Kidney capillary endothelial cell (primary cell): ENCODE measurements at places on chromosomes 13 and 19.
A peak's percentile ranks its signal among the peaks of the same experiment; 100 is the strongest.

DNA sequence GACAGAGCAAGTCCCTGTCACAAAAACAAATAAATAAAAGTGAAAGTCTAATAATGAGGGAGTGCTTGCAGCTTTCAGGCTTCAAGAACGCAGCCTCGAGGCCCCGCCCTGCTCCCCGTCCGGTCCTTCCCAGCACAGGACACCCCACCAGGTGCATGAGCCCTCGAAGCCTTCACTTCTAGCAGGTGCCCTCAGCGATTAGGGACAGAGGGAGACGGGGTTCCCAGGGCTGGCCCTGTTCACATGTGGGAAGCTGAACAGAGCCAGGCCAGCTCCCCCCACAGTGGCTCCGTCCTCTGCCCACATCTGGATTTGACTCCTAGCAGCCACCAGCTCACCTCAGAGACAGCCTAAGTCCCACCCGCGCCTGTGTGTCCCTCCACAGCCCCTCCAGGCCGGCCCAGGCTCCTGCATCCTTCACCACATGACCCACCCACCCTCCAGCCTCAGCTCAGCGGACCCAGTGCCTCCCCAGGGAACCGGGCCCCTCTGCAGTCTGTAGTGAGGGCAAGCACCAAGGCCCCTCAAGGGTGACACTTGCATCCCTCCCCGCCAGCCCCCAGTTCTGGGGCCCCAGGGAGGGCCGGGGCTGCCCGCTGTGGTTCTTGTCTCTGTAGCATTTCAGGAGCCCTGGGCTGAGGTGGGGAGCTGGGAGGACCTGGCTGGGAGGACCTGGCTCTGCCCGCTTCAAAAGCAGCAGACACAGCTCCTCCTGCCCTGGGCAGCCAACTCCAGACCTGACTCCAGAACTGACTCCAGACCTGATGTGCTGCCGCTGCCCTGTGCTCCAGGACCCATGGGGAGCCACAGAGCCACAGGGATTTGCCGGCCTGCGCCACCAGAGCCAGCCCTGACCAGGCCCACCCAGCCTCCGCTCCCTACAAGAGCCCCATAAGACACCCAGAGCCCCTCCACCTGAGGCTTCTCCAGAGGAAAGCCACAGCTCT, 27.2 kb downstream of the GPX4 start:
- DNase-seq: no peak

- DNase-seq: no peak
Observed at GRCh38 chr13:28041031-28041461, 52.6 kb upstream of the URAD start.

DNA sequence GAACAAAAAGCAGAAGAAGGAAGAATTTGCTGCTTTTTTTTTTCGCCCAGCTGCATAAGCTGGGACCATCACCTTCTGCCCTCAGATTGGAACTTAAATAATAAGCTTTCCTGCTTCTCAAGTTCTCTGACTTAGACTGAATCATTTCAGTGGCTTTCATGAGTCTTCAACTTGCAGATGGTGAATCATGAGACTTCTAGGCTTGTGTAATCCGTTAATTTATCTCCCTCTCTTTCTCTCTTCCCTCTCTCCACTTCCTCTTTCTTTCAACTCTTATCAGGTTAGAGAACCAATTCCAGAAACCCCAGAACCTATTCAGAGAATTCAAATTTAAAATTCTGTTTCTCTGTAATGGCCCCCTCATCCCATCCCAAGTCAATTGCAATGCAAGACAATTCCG, 1153.7 kb downstream of the PCDH9 start:
- no peak for DNase-seq

GRCh38 chr13:100738176-100738855, 63.7 kb upstream of the TMTC4 start:
- no peak for DNase-seq

- DNase-seq: no peak
Observed at GRCh38 chr19:28290963-28291657, 921.8 kb downstream of the UQCRFS1 start.

DNA sequence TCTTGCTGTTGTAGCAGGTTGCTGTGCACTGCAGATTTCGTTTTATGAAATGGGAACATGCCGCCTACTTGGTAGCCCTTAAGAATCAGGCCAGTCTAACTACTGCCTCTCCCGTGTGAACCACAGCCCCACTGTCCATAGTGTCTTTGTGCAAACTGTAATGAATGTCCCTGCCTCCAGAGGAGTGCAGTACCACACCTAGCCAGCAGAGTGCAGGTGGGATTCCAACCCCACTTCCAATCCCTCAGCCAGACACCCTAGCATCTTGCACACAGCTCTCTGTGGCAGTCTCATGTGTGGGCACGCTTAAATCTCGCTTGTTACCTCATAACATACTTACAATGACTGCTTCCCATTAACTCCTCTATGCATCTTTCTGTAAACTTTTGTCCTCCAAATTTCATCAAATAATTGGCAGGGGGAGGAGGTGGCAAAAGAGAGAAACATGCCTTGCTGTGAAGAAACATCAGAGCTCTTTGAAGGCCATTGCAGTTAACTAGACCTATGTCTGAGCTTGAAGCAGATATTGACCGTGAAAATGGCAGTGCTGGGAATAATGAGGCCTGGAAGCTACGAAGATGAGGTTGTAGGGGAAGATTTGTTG, 47.2 kb downstream of the ZAR1L start:
- no peak for DNase-seq

DNA sequence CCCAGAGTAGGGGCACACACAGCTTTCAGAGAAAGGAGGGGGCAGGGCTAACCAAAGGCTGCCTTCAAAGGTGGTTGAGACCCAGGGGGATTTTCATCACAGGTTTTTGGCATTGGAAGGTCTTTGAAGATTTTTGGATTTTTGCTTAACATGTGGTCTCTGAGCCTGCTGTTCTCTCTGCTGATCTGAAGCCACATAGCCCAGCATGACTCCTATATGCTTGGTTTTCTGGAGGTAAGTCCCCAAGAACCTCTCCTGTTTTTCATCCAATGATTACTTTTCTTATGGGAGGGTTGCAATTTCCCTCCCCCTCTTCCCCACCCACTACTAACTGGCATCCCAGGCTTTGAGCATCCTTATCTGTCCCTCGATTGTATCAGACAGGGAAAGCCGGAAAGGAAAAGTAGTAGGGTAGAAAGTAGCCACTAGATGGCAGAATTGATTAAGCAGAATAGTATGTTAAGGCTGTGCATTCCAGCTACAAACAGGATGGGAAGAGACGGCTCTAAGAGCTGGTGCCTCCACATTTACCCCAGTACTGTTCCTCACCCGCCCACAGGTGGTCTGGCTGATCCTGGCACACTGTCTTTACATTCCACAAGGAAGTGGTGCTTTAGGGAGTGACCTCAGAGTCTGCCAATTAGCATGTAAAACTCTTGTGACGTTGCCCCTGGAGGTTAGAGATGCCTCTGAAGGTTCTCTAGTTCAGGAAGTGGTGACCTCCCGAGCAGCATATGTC, 218.9 kb upstream of the EDNRB start:
- DNase-seq: peak; percentile 77

DNA sequence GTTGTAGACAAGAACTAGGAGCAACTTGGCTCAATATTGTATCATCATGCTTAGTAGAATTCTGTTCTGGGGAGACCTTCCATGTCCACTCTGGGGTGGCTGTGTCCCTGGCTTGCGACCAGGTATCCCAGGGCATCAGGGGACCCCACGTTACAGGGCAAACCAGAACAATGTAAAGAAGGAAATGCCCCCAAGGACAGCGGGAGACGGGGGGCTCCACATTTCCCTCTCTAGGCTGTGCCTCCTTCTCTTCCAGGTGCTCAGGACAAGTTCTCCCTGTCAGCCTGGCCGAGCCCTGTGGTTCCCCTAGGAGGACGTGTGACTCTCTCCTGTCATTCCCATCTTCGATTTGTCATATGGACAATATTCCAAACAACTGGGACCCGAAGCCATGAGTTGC, 30.8 kb downstream of the LAIR2 start:
- DNase-seq: no peak

GRCh38 chr19:19052921-19053320, 10.9 kb upstream of the SLC25A42 start:
- DNase-seq: no peak

DNA sequence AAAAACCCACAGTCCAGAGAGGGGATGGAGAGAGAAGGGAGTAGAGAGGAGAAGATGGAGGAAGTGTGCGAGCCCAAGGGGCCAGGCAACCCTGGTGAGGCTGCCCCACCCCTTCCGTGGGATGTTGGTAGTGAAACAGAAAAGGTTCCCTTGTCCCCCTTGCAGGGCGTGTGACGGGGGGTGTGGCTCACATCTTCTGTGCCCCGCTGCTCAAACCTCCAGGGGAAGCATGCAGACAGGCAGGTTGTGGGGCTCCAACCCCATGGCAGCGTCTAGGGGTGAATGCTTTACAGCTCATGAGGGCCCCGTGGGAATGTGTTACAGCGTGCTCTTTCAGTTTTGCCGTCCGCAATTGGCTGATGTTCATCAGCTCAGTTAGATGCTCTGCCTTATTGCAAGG, 14.7 kb upstream of the EVI5L start:
- no peak for DNase-seq

DNA sequence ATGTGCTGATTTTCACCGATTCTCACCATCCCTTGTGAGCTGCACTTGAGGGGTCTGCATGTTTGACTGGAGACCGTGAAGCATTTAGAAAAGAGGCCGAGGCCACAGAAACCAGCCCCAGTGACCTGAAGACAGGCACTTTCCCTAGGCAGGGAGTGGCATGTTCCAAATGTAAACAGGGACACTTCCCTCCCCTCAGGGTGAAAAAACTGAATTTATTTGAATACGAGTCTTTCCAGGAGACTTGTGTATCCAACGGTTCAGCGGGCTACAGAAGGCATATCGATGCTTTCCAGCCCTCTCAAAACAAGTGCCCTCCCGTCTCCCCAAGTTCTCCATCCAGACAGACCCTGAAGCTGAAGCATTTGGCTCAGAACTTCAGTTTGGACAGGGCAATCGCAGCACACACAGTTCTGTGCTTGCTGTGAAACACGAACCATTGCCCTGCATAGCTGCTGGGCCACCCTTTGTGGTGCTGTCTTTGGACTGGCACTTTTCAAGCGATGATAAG, 106.1 kb downstream of the ZIC5 start:
- DNase-seq: no peak

GRCh38 chr13:97892717-97893116, 60.8 kb upstream of the IPO5 start:
- peak; percentile 19 for DNase-seq

DNA sequence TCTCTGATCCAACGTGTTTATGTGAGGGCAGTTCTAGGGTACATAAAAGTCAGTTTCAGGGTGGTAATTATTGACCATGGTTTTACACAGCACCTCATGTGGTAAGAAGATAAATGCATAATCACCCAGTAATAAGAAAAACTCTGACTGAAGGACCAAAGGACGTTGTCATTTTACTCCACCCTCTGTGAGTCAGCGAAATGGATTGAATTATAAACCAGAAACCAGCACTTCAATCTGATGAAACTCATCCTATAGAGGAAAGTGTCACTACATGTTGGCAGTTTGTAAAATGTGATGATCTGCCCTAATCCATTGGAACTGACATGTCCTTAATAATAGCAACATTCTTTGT, 406.8 kb downstream of the KLF5 start:
- no peak for DNase-seq

- DNase-seq: peak; percentile 73
Observed at GRCh38 chr13:41652735-41653361, 195.5 kb downstream of the RGCC start.

GRCh38 chr13:76903544-76904162, 17.4 kb upstream of the KCTD12 start:
- peak; percentile 80 for DNase-seq

DNA sequence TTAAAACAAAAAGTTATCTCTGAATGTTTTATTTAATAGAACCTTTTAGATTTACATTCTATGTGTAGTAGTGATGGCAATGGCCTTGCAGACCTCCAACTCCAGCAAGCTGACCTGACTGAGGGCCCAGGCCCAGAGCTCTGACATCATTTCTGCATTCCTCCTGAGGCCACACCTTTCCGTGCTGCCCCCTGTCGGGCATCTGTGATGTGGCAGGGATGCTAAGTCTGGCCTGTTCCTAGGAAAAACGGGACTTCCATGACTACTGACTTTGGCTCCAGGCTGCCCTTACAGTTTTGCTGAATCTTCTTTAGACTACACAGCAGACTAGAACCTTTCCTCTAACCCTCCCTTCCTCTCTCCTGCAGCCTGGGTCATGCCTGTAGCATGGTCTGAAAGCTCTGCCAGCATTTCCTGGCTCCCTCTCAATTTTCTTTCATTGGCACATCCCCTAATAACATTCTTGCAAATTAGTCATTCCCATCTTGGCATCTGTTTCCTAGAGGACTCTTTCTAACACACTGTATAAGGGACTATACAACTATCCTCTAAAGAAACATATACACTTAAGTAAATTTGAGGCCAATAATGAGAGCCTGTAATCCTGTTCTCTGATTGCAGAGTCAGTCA, 249.1 kb downstream of the GPC5 start:
- no peak for DNase-seq

GRCh38 chr19:29650772-29651387, 14.4 kb upstream of the PLEKHF1 start:
- no peak for DNase-seq

DNA sequence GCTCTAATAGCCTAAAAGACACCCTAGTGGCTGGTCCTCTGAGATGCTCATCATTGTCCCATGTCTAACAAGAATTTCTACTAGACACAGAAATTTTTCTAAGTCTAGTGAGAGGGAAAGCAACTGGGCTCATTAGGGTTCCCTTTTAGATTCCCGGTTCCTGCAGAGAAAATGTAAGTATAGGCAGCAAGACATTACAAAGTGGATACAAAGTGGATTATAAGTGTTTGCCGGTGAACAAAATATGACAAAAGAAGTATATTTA, 20.8 kb upstream of the TMTC4 start:
- no peak for DNase-seq

DNA sequence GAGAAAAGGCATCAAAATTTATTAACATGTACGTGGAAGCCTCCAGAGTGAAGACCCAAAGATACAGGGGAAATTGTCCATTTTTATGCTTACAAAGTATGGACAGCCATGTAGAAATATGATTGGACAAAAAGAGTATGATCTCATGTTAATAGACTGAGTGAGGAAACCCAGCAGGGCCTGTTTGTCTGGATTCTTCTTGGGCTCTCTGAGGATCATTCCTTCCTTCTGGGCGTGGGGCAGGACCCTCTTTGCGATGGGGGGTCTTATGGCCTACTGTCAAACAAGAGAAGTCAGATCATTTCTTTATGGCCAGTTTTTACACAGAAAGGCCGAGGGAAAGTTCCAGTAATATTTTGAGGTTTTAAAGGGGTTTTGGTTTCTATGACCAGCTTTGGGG, 110.8 kb downstream of the ESD start:
- DNase-seq: no peak

- no peak for DNase-seq
Observed at GRCh38 chr13:21208652-21209154, 32.2 kb downstream of the MRPL57 start.

- peak; percentile 27 for DNase-seq
Observed at GRCh38 chr19:56566904-56567273, 379 bp upstream of the ZNF470 start.
